ENCODE measurements at places on chromosomes 2 and 18.
A peak's percentile ranks its signal among the peaks of the same experiment; 100 is the strongest.

DNA sequence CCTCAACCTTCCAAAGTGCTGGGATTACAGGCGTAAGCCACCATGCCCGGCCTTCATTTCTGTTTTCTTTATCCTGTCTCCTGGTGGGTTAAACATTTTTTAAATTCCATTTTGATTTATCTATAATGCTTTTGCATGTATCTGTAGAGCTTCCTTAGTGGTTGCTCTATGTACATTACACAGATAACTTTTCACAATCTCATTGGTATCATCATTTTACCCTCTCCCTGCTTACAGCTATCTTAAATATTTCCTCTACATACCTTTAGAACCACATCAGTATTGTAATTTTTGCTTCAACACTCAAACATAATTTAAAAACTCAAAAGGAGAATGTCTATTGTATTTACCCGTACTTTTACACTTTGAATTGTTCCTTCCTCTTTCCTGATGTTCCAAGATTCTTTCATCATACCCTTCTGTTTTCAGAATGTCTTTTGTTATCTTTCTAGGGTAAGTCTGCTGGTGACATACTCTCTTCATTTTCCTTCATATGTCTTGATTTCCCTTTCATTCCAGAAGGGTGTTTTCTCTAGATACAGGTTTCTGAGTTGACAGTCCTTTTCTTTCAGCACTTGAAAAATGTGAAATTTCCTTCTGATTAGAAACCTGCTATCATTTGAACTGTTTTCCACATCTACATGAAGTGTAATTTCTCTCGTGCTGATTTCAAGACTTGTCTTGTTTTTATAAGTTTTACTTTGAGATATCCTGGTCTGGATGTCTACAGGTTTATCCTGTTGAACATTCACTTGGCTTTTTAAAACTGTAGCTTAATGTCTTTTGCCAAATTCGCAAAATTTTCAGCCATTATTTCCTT, 21.9 kb downstream of the PPP3R1 start:
- DNase-seq = no peak

DNA sequence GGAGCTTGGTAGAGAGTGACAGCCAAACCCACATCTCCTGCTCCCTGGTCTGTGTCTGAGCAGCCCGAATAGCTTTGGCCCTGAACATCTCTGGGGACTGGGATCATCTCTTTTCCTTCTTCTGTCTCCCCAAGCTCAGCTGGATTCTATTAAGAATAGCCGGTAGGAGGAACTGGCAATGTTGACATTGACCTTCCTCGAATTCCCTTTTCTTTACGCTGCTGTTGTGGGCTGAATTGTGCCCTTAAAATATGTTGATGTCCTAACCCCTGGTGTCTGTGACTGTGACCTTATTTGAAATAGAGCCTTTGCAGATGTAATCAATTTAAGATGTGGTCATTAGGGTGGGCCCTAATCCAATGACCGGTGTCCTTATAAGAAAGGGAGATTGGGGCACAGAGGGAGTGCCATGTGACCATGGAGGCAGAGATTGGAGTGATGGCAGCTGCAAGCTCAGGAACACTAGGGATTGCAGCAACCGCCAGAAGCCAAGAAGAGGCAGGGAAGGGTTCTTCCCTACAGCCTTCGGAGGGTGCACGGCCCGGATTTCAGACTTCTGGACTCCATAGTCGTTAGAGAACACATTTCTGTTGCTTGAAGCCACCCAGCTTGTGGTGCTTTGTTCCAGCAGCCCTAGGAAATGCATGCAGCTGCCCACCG, 5.8 kb upstream of the SFTPB start:
- DNase-seq = no peak

GRCh38 chr2:132881546-132881945, 211.5 kb upstream of the LYPD1 start:
- no peak for DNase-seq

GRCh38 chr18:64334748-64335147, 185.9 kb upstream of the LINC00305 start:
- DNase-seq = no peak

GRCh38 chr2:60280238-60280637, 273.2 kb downstream of the BCL11A start:
- DNase-seq = peak; percentile 15

DNA sequence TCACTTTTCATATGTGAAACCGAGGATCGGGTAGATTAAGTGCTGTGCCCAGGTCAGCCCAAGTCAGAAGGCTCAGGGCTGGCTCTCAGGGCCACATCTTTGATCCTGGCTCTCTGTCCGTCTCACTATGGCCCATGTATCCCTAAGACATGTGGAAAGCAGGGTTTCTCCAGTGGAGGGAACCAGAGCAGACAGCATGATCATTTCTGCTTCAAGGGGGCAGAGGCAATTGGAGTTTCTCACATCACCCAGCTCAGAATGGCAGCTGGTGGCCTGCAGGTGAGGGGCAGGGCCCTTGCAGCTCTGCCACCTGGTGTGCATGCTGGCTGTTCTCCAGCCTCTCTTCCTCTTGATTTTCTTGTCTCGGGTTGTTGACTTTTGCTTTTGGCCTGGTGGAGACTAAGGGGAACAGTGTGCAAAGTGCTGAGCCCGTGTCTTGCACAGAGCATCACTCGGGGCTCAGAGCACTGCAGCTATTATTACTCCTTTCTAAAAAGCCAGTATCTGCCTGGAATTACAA, 27.0 kb downstream of the LDLRAD4 start:
- DNase-seq = no peak

DNA sequence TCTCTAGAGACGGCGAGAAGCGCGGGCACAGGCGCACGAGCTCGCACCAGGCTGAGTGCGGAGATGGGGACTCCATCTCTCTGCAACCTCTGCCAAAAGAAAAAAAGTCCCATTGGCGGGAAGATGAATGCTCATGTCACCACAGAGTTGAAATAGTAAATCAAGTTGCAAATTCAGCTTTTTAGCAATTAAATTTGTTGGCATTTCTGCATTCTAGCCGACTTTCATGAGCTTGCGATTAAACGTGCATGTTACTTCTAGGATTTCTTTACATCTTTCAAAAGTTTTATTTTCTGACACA, 588 bp downstream of the CHAC2 start:
- peak; percentile 84 for DNase-seq

GRCh38 chr2:71794611-71795010, 341.2 kb downstream of the DYSF start:
- DNase-seq = no peak

DNA sequence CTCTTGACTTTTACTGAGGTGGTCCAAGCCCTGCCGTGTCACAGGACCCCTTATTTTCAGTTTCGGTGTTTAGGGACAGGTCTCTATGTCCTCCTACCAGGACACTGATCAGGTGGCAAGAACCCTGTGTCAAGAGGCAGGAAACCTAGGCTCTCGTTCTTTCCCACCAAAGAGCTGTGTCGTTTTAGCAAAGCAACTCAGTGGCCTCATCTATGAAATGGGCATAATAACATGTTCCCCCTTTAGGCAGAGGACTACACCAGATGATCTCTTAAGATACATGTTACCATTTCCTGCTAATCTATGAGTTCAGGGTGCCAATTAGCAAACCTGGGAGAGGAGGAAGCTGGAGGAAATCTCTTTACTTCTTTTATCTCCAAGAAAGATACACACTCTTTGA, 1.9 kb downstream of the RAB31 start:
- DNase-seq = no peak

DNA sequence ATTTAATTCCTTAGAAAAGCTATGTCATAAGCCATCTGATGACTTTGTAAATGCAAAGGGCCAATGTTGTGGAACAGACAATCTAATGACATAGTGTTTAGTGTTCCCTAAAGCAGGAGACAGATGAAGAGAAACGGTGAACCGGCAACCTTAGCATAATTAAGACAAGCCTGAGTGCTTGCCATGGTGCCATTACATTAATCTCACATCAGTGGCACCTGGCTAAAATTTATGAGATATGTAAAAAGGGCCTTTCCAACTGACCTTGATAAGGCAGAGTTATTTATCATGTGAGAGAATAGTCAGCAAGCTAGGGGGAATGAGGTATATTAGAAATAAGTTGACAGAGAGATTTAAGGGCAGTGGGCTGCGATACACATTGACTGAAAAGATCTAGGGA, 261.8 kb downstream of the ERBB4 start:
- DNase-seq = no peak

GRCh38 chr2:74935975-74936391, 22.5 kb upstream of the POLE4 start:
- no peak for DNase-seq

DNA sequence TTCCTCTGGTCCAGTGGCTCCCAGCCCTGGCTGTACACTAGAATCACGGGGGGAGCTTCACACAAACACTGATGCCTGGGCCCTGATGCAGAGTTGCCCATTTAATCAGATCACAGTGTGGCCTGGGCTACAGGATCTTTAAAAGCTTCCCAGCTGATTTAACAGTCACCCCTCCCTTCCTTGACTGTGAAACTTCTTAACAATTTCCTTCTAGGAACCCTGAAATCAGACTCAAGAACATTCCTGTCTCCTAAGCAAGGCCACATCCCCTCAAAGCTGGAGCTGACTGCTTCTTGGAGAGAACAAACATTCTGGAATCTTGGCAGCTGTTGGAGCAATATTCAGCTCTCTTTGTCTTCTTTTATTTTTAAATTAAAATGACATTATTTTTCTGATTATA, 88.7 kb downstream of the ADD2 start:
- no peak for DNase-seq

All from NB4 (cell line).